Glutamatergic neuron (in vitro differentiated cells): ENCODE measurements at places on chromosomes 16 and 17.

GRCh38 chr16:89322321-89323119, 105.0 kb downstream of the ZNF778 start:
- H3K27ac ChIP-seq = peak overlapping the region; percentile 88
- DNase-seq = peak; percentile 52
- H3K4me1 ChIP-seq = peaks cover 83% of the 10 kb centered on the region
- peak overlapping the region; percentile 65 for H3K4me3 ChIP-seq
- H3K27me3 ChIP-seq = peaks cover 42% of the 10 kb centered on the region

- H3K4me1 ChIP-seq = no peaks in the 10 kb centered on the region
- DNase-seq = no peak
- H3K27ac ChIP-seq = no peak overlapping the region
- no peaks in the 10 kb centered on the region for H3K36me3 ChIP-seq
- no peak overlapping the region for H3K4me3 ChIP-seq
Observed at GRCh38 chr16:10314811-10315210, 71.0 kb upstream of the ATF7IP2 start.

GRCh38 chr16:12871784-12872183, 29.6 kb upstream of the SHISA9 start:
- H3K4me1 ChIP-seq = peaks cover 8% of the 10 kb centered on the region
- no peak for DNase-seq
- peaks cover 5% of the 10 kb centered on the region for H3K27me3 ChIP-seq
- no peak overlapping the region for H3K4me3 ChIP-seq

DNA sequence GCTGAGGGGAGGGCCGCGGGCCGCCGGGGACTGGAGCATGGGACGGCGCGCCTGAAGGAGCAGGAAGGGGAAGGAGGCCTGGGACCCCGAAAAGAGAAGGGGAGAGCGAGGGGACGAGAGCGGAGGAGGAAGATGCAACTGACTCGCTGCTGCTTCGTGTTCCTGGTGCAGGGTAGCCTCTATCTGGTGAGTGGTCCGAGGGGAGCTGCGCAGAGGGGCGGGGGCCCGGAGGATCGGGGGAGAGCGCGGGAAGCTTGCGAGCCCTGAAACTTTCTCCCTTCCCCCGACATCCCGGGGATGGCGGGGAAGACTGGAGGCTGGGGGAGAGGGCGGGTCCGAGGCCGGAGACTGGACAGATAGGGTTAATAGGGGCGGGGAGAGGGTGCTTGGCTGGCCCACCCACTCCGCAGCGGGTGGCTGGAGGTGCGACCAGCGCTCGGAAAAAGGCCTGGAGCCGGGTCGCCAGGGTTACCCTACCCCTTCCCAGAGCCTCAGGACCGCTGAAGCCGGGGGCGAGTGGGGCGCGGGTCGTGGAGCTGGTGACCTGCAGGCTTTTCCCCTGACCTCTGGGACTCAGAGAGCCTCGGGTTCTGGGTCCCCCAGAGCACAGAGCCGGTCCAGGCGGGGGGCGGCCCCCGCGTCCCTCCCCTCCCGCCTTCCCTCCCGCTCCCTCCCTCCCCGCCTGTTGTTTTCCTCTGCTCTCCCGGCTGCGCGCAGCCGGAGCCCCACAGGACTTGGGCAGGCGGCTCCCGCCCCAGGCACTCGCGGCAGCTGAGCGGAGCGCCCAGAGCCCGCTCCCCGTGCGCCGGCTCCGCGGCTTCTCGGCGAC, 631 bp downstream of the NXPH3 start:
- H3K27me3 ChIP-seq = peaks cover 2% of the 10 kb centered on the region
- DNase-seq = peak; percentile 76
- peak overlapping the region; percentile 87 for H3K4me3 ChIP-seq

DNA sequence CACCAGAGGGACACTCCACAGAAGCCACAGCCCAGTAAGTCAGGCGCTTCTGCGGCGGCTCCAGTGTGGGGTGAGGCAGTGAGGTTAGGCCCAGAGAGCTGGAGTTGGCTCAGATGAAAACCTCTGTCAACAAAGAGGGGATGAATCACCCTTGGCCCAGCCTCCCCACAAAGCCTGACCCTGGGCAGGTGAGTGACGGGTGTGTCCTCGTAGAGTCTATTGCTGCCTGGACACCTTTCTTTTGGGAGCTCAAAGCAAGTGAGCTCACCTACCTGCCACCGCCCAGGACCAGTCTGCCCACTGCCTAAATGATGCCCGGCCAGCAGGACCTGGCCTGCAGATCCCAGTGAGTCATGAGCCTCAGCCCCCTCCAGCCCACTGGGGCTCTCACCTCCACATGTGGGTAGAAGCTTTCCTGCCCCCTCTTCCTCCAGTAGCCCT, 24.9 kb upstream of the DBNDD1 start:
- H3K4me1 ChIP-seq = no peaks in the 10 kb centered on the region
- H3K27me3 ChIP-seq = peaks cover 5% of the 10 kb centered on the region
- no peak for DNase-seq

GRCh38 chr16:66872943-66873684, 7.2 kb upstream of the PDP2 start:
- no peaks in the 10 kb centered on the region for H3K36me3 ChIP-seq
- H3K4me3 ChIP-seq = peak overlapping the region; percentile 84
- peaks cover 1% of the 10 kb centered on the region for H3K27me3 ChIP-seq
- H3K4me1 ChIP-seq = peaks cover 9% of the 10 kb centered on the region

DNA sequence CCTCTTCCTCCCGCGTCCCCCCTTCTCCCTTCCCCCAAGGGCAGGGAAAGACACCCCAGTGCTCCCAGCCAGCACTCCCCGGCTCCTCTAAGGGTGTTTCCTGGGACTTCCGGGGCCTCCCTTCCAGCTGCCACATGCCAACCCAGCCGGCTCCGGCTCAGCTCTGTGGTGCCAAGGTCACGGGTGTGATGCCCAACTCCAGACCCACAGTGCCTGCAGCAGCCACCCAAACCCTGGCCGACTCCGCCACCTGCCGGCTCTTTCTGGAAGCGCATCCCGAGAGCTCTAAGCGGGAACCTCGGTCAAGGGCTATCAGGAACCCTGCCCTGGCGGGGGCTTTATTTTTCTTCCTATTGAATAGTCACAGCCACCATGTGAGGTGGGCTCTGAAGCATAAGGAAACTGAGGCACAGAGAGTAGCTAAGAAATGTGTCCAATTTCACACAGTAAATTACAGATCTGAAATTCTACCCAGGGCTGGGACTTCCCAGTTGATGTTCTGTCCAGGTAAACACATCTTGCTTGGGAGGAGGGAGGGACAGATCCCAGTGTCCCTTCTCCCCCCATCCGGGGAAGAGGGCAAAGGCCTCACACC, 3.3 kb upstream of the PPP1R1B start:
- H3K4me3 ChIP-seq = no peak overlapping the region
- H3K27me3 ChIP-seq = peaks cover 10% of the 10 kb centered on the region
- no peak overlapping the region for H3K27ac ChIP-seq
- H3K36me3 ChIP-seq = no peaks in the 10 kb centered on the region

DNA sequence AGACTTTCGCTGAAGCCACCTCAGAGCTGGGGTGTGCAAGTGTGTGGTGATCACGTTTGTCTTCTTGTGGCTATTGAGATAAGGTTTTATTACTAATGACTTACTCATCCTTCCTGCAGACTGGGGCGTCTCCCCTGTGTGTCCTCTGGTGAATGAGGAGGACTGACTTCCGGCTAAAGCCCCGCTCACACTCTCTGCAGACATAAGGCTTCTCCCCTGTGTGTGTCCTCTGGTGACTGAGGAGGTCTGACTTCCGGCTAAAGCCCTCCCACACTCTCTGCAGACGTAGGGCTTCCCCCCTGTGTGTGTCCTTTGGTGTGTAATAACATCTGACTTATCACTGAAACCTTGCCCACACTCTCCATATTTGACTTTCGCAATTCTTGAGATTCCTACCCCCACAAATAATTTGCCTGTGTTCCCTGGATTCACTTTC, 19.4 kb downstream of the PRDM7 start:
- H3K4me1 ChIP-seq = no peaks in the 10 kb centered on the region
- H3K36me3 ChIP-seq = peaks cover 19% of the 10 kb centered on the region

GRCh38 chr16:27729516-27730304, 179.8 kb downstream of the KATNIP start:
- peaks cover 20% of the 10 kb centered on the region for H3K36me3 ChIP-seq
- H3K27ac ChIP-seq = no peak overlapping the region
- no peak overlapping the region for H3K4me3 ChIP-seq
- no peak for DNase-seq

- H3K27ac ChIP-seq = no peak overlapping the region
- DNase-seq = no peak
- no peaks in the 10 kb centered on the region for H3K4me1 ChIP-seq
- no peak overlapping the region for H3K4me3 ChIP-seq
Observed at GRCh38 chr16:64295466-64295865, 826.4 kb downstream of the CDH11 start.

- DNase-seq = no peak
- H3K27me3 ChIP-seq = no peaks in the 10 kb centered on the region
- peaks cover 14% of the 10 kb centered on the region for H3K4me1 ChIP-seq
- no peaks in the 10 kb centered on the region for H3K36me3 ChIP-seq
- no peak overlapping the region for H3K4me3 ChIP-seq
Observed at GRCh38 chr17:78173097-78173715, 4.8 kb downstream of the SYNGR2 start.

DNA sequence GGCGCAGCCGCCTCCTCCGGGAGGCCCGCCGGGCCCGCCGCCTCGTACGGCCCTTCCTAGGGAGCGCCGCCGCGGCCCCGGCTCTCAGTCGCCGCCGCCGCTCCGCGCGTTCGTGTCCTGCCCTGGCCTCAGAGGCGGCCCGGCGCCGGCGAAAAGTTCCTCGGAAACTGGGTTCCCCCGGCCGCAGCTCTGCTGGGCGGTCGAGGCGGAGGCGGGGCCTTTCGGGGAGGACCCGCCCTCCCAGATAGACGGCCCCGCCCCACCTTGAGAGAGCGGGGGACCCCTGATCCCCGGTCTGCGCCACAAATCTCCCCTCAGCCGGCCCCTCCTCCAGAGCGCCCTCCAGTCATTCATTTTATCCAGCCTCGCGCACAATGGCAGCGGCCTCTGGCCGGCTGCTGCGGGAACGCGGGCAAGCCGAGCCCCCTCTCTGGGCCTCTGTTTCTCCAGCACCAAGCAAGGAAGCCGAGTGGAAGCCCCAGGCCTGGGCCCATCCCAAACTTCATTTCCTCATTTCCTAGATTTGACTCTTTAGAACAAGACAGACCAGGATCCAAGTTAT, at the start of gene SREBF1:
Gene SREBF1, minus strand, starts transcription at position 169 of the 562 bp plus-strand sequence. CDS start 169 bp downstream, outside the sequence.
- peak; percentile 77 for DNase-seq
- peaks cover 13% of the 10 kb centered on the region for H3K27me3 ChIP-seq
- H3K36me3 ChIP-seq = no peaks in the 10 kb centered on the region
- peak within 1 kb of the TSS; percentile 99 for H3K27ac ChIP-seq
- peak within 1 kb of the TSS; percentile 95 for H3K4me3 ChIP-seq
- H3K4me1 ChIP-seq = peaks cover 39% of the 10 kb centered on the region

GRCh38 chr16:81756615-81757356, 22.3 kb upstream of the PLCG2 start:
- peaks cover 2% of the 10 kb centered on the region for H3K27me3 ChIP-seq
- no peak overlapping the region for H3K4me3 ChIP-seq
- H3K27ac ChIP-seq = no peak overlapping the region
- H3K4me1 ChIP-seq = no peaks in the 10 kb centered on the region
